ENCODE measurements at places on chromosomes 16 and 17.

DNA sequence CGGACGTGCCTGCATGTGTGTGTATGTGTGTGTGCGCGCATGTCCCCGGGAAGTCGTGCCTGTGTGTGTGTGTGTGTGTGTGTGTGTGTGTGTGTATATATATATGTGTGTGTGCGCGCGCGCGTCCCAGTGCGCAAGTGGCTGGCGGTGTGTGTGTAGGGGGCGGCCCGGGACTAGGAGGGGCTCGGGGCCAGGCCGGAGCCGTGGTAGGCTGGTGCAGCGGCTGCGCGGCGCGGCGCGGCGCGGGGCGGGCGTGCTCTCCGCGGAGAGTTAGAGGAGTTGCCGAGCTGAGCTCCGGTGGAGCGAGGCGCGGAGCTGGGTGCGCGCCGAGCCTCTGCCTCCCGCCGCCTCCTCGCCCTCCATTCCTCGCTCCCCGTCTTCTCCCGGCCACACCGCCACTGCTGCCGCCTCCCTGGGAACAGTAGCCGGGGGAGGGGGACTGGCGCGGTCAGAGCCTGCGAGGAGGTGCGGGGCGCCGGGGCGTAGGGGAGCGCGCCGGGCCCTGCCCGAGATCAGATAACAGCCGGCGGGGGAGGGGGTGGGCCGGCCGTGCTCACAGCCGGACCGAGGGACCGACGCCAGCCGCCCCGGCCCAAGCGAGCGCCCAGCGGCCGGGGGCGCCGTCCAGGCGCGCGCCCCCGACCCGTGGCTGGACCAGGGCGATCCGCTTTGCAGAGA, at the start of gene KCNJ12:
TSS of gene KCNJ12 (plus strand) at position 277 of the 678 bp plus-strand sequence. CDS start 38,986 bp downstream, outside the sequence.
- DNase-seq, result no peak

GRCh38 chr16:56860226-56861020, 4.6 kb upstream of the SLC12A3 start:
- DNase-seq, result no peak

DNA sequence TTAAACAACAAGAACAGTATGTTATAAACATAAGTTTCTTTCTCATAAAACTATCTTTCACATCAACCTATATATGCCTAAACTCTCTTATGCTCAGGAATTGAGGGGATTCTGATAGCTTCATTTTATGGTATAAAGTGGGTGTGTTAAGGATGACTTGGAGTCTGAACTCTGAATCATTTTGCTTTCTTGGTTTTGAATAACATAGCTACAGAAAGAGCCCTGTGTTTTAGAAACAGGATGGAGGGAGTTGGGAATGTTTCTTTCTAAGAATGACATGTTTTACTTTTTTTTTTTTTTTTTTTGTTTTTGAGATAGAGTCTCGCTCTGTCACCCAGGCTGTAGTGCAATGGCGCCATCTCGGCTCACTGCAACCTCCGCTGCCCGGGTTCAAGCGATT, 50.1 kb downstream of the RHOT1 start:
- no peak for DNase-seq

GRCh38 chr16:15856182-15856581, 646 bp downstream of the MYH11 start:
- no peak for DNase-seq

DNA sequence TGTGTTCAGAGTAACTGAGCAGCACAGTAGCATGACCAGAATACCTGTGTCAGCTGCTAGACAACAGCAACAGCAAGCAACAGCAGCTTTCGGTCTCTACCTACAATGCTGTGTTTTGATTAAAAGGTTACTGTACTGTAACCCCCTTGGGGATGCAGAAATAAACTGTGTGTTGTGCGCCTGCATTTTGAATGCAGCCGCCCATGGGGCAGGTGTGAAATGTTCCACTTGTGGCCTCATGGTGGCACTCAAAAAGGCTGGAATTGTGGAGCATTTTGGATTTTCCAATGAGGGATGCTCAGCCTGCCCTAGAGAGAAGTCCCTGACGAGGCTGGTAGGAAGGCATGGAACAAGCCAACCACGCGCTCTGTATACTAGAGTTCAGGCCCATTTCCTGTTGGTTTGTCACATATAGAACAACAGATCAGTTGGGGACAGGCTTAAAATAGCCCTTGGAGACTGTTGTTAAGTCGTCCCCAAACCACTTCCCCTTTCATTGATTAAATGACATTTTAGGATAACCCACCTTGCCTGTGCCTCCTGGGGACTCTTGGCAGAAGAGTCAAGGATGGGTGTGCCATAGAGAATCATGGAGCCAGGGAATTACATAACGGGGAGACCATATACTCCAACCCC, 27.1 kb downstream of the SCPEP1 start:
- no peak for DNase-seq

GRCh38 chr17:12940699-12941098, 77.1 kb downstream of the ELAC2 start:
- DNase-seq, result no peak

DNA sequence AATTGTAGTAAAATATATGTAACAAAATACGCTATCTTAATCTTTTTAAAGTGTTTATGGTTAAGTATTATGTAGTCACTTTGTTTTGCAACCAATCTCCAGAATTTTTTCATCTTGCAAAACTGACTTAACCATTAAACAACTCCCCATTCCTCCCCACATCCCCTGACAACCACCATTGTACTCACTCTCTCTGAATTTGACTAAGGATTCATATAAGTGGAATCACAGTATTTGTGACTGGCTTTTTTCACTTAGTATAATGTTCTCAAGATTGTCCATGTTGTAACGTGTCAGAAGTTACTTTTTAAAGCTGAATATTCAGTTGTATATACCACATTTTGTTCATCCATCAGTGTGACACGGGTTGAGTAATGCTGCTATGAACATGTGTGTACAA, 10.6 kb downstream of the ORC6 start:
- no peak for DNase-seq

- no peak for DNase-seq
Measured at GRCh38 chr17:8574687-8575086, 55.8 kb downstream of the MYH10 start.

- no peak for DNase-seq
Measured at GRCh38 chr16:14187517-14188338, 116.6 kb downstream of the MRTFB start.

DNA sequence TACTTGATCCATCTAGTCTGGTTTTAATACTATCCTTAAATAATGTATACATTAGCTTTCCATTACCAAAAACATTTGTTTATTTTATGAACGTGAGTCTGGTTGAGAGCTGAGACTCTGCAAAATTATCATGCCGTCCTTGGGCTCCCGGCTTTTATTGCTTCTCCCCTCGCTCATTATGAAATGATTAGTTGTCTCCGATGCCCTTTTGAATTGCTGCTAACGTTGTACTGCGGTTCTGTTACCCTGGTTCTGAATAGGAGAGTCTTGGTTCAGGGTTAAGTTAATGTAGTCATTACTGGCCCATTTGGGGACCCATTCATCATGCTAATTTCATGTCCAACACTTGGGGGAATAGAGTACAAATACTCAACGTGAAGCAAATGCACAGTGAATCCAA, 12.8 kb downstream of the XYLT1 start:
- DNase-seq, result no peak

DNA sequence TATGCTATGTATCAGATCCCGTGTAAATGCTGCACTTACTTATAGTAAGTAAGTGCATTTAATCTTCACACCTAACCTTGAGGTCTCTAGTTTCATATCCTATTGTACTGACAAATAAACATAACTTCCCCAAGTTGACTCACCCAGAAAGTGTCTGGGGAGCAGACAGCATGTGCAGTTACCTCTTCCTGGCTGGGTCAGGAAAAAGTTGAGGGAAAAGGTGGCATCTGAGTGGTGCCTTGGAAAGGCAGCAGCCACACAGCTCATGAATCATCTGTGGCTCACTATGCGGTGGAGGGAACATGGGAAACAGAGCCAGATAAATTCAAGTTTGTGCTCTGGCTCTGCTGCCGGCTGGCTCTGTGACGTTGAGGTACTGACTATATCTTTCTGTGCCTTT, 382.0 kb upstream of the DYNLRB2 start:
- no peak for DNase-seq

GRCh38 chr16:84239909-84240308, at the start of gene KCNG4:
KCNG4 (minus strand) TSS chr16:84240012; CDS start chr16:84237485, 2,527 bp downstream.
- DNase-seq, result no peak

DNA sequence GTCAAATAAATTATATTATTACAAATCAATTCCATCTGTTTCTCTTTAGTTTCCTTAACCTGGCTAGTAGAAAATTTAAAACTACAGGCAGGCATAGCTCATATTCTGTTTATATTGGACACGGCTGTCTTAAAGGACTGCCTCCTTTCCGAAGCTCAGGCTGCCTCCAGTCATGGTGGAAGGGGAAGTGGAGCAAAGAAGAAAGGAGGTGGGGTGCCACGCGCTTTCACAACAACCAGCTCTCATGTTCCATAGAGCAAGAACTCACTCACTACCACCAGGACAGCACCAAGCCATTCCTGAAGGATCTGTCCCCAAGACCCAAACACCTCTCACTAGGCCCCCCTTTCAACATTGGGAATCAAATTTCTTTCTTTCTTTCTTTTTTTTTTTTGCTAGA, 149.3 kb upstream of the KCNJ18 start:
- no peak for DNase-seq

- no peak for DNase-seq
Measured at GRCh38 chr16:50440531-50440930, 71.7 kb upstream of the BRD7 start.

- no peak for DNase-seq
Measured at GRCh38 chr16:28218109-28218508, 6.3 kb upstream of the XPO6 start.

GRCh38 chr16:51457775-51458174, 306.7 kb upstream of the SALL1 start:
- DNase-seq, result no peak

DNA sequence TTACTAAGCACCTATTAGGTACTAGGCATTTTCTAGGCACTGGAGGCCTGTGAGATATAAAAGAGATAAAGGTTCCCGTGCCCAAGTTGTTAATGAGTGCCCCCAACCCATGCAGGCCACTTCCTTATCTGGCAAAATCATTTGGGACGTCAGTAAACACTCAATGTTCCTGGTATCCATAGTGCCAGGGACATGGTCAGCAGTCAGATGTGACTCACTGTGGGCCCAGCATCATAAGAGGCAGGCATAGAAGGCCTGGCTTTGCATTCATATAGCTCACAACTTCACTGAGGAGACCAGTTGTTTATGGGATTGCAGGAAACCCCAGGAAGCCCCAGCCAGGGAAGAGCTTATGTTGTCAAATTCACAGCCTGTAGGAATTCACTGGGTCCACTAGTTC, 81.1 kb downstream of the MRC2 start:
- DNase-seq, result no peak

GRCh38 chr17:18377437-18378204, at the start of gene EVPLL:
EVPLL (plus strand) TSS chr17:18377778; CDS start chr17:18380938, 3,160 bp downstream.
- DNase-seq, result no peak

GRCh38 chr17:50199211-50199802, 2.1 kb downstream of the COL1A1 start:
- DNase-seq, result no peak

DNA sequence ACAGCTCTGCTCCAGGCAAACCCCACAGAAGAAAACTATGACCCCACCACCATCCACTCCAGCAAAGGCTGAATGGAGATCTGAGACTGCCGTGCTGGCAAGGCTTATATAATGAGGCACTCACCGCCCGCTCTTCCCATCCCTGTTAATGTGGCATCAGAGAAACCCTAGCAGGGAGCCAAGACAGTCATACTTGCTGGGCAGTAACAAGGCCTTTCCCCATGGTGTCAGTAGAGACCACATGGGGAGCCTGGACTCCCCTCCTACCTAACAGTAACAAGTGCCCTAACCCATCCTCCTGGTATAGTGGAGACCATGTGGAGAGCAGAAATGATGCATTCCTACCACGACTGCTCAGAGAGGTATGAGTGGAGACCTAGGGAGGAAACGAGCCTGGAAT, 235.2 kb downstream of the C16orf78 start:
- no peak for DNase-seq

DNA sequence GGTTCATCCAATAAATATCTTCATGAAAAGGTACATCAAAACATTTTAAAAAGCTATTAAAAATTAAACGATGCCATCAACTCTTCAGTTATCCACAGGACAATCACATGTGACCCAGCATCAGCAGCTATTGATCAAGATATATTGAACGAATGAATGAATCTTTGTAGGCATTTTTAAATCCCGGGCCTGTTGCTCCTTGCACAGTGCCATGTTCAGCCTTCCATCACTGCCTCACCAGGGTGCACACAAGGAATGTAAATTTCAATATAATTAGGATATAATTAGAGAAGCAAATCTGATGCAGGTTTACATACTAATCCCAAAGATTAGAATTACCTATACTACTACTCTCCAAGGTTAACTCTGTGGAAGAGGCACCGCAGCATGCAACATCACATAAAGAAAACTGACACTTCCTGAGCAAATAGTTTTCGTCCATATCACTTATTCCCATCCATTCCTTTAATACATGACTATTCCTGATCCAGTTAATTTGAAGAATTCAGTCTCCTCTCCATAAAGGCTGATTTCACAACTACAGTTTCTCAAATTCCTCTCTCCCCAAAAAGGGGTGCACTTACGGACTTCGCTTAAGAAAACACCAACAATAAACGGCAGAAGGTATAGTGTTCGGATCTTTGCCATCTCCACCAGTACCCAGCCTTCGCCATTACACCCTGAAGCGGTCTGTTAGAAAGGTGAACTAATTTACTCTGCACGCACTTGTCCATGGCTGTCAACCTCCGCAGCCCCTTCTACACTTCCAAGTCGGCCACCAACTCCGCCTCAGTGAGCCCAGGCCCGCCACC, 938 bp downstream of the NCOR1 start:
- no peak for DNase-seq

DNA sequence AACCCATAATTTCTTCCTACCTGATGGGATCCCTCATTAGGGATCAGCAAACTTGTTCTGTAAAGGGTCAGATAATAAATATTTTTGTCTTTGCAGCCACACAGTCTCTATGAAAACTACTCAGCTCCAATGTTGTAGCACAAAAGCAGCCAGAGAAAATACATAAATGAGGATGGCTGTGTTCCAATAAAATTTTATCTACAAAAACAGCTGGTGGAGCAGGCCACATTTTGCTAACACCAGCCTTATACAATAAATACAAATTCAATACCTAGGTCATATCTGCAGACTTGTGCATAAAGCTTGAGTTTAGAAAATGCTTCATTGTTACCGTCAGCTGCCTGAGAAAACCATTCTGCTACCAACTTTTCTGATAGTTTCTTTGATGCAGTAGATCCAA, 38.4 kb upstream of the INTS2 start:
- no peak for DNase-seq

DNA sequence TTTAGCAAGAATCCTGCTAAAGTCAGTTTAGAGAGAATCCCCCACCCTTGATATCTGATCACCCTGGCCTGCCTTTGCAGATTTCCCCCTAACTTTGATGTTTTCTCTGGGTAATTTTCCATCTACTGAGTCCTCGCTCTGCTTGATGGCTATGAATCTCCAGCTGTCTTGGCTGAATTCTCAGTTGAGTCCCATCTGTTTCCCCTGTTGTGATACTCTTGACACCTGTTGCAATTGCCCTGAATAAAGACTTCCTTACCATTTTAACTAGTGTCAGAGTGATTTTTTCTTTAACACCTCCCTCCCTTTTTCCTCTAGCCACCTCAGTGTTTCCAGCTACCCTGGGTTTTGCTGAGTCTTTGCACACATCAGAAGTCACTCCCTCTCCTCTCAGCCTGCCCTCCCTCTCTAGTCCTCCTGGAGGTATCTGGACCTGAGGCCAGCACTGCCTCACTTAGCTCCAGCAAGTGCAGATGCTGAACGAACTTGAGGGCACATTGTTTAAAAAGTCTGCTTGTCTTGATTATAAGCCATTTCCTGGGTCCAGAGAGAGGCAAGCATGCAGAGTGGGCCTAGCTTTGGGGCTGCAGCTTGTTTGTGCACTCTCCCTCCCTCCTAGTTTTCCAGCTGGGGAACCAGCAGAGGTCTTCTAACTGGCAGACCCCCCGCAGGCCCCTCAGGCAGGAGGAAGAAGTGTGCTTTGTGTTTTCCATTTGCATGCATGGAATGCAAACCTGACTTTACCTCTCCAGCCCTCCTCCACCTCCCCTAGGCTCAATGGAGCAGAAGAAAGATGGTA, 33.2 kb downstream of the SPACA3 start:
- DNase-seq, result no peak

Data from NCI-H1417 treated with DMSO at 0.1 percent for 48 hours (cell line).